Stimulated activated CD4-positive, alpha-beta T cell treated with anti-CD3 and anti-CD28 coated beads, Interleukin-15, amount 100 ng/mL, for 1 hour (primary cell): ENCODE measurements at places on chromosomes 7 and 10.

- no peak for DNase-seq
Measured at GRCh38 chr7:106827626-106828025, 37.5 kb upstream of the PIK3CG start.

DNA sequence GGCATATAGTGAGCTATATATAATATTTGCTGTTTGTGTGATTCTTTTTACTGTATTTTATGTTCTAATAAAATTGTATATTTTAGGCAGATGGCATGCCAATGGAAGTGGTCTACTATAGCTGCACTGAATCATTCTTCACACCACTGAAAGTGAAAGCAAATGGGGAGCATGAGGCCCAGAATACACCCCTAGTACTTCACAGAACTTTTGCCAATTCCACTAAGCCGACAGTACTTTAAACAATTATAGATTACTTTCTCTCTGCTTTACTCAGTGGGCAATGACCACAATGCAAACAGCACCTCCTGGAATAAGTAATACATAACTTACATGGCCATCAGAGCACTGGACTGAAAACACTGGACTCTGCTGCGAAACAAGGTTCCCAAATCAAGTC lies 70.2 kb downstream of the ANKRD26 start:
- no peak for DNase-seq

DNA sequence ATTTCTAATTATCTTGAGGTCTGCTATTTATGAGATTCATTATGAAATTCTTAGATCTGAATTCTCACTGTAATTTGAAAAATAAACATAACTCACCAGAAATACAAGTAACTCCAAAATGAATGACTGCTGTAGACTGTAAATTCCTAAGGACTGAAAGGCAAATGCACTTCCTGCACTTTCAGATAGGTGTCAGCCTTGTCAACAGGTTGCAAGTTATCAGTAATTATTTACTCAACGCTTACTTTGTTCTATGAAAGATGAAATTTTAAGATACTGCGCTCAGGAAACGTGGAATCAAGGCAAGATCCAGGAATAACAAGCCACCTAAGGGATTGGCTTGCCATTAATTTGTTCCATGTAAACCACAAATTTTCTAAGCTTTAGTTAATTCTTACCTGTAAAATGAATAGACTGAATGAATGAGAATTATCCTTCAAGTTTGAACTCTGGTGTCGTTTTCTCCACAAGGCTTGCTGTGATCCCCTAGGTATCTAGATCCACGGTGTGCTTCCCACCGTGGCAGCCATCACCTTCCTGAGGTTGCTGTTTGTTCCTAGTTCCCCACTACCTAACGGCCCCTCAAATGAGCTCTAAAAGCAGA lies 12.6 kb downstream of the DHX32 start:
- DNase-seq: no peak

DNA sequence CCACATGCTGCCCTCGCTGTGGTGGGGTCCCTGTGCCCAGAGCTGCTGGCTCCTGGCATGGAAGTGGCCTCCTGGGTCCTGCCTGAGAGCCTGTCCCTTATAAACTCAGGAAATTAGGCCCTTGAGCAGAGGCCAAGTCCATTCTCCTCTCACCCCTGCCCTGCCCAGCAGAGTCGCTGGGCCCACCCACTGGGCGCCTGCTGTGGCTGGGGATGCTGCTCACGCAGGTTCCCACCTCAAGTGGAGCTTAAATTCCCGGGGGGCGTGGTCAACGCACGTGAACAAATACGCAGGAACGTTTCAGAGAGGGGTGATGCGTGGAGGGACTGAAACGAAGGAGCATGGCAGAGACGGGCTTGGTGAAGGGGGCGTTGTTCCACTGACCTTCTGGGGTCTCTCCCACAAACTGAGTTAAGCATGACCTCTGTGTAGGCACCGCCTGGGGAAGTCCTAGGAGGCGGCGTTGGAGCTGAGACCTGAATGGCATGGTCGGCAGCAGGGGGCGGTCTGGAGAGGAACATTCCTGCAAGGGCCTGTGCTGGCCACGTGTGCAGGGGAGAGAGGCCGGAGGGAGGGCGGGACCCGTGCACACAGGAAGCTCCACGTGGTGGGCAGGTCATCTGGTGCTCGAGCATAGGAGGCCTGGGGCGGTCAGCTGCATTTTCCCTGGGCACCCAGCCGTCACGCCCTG lies 27.9 kb downstream of the FAM20C start:
- no peak for DNase-seq

DNA sequence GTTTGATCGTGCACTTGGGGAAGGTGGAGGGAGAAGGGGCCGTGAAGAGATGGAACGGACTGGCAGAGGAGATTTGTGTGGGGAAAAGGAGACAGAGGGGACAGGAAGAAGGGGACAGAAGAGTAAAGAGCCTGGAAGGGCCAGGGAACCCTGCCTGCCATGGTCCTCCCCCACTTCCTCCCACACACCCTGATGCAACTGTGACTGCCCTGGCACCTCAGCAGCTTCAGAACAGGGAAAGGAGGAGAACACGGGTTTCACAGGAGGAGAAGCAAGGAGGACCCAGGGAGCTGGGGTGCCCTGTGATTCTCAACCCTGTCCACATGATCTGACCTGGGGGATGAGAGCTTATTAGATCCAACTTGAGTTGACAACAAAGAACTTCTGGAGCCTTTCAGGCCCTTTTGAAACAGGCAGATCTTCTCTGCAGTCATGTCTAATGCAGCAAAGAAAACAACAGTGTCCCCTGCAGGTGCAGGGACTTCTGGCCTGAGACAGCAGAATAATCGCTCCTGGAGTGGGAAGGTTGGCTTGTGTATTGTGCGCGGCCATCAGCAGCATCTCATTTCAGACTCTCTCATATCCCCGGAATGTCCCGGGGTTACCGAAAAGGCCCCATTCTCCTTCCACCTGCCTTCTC lies 421.6 kb downstream of the PAXIP1 start:
- DNase-seq: no peak

DNA sequence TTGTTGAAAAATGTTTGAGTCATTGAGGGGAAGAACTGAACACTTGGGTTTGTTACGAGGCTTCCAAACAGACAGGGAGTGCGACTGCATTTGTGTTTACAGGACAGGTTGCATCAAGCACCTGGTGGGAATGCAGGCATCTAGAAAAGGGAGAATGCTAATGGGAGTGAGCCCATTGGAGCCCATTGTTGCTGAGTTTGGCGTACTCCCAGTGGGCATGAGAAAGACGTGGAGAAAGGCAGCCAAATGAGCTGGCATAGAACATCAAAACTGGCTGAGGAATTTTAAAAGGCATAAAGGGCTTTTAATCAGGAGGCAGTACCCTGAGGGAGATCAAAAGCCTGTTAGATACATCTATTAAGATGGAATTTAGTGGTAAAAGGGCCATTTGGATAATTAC lies 171.6 kb upstream of the NPSR1 start:
- no peak for DNase-seq

- no peak for DNase-seq
Measured at GRCh38 chr10:126309228-126309883, 78.9 kb downstream of the ADAM12 start.

GRCh38 chr10:95784279-95784913 lies 28.4 kb downstream of the ENTPD1 start:
- DNase-seq: no peak

- DNase-seq: no peak
Measured at GRCh38 chr7:82542665-82543064, 99.1 kb upstream of the CACNA2D1 start.

GRCh38 chr7:50473531-50473930 lies 23.4 kb upstream of the FIGNL1 start:
- DNase-seq: no peak

DNA sequence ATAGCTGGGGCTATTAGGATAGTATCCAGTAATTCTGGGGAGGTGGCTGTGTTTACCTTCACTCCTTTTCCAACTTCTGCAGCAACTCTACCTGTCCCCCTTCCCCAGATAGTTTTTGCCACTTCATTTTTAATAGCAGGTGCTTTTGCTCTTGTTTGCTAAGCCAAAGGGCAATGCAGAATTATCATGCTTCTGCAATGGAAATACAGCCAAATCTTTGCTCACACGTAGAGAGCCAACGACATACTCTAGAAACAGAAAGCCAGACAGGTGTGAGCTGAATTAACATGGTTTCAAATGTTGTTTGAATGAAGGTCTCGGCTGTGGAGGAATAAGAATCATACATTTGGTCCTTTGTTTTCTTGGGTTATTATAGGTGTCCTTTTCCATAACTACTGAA lies 14.4 kb downstream of the PLEKHS1 start:
- DNase-seq: no peak

- no peak for DNase-seq
Measured at GRCh38 chr7:491958-492713, 27.5 kb downstream of the PDGFA start.

DNA sequence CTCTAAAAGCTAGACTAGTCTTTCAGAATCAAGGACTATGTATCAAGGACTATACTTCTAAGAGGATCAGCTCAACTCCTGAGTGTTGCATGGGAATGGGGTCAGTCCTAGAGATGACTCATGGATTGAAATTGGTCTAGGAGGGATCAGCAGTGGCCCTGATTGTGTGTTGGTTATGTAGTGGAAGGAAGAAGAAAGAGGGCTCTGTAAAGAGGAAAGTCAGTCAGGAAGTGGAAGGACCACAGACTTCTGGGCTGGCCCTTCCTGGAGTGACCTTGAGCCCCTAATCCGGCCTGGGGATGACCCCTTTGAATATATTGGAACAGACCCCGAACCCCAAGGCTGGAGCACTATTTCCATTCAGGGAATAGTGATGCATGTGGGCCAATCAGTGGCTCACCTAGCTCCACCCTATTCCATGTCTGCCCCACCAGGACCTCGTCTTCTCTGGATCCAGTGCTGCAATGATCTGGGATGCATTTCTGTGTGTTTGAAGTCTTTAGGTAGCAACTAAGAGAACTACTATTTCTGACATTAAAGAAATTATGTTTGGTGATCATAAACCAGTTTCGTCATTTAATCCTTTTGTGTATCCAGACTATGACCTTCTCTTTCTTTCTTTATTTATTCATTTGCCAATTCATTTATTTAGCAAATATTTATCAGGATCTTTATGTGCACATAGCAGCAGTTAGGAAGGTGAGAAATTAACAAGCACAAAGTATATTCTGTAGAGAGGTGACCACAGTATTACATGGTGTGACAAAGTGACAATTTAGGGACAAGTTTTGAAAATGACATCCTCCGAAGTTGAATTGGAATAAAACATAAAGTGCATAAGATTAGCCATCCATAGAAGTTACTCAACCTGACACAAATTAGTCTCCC lies 48.6 kb upstream of the KIF5B start:
- DNase-seq: no peak

GRCh38 chr7:51477323-51477722 lies 160.7 kb upstream of the COBL start:
- DNase-seq: no peak

- DNase-seq: no peak
Measured at GRCh38 chr7:46202379-46202778, 281.3 kb upstream of the IGFBP3 start.

DNA sequence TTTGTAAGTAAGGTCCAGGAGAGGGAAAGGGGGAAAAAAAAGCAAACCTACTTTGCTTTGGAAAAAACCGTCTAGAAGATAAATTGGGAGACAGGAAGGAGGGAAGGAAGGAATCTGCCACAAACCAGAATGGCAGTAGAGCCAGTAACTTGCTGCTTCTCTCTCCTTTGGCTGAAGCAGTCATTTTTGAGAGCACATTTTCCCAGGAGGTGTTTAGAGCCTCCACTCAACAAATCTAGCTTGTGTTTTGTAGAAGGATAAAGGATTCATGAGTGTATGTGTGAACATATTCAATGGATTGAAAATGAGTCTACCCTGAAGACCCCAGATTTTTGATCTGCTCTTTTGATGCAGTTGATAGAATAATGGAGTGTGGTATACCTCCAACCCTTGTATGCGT lies 2.6 kb downstream of the NRG3 start:
- DNase-seq: no peak

- no peak for DNase-seq
Measured at GRCh38 chr7:27875832-27876231, 135.9 kb downstream of the TAX1BP1 start.

DNA sequence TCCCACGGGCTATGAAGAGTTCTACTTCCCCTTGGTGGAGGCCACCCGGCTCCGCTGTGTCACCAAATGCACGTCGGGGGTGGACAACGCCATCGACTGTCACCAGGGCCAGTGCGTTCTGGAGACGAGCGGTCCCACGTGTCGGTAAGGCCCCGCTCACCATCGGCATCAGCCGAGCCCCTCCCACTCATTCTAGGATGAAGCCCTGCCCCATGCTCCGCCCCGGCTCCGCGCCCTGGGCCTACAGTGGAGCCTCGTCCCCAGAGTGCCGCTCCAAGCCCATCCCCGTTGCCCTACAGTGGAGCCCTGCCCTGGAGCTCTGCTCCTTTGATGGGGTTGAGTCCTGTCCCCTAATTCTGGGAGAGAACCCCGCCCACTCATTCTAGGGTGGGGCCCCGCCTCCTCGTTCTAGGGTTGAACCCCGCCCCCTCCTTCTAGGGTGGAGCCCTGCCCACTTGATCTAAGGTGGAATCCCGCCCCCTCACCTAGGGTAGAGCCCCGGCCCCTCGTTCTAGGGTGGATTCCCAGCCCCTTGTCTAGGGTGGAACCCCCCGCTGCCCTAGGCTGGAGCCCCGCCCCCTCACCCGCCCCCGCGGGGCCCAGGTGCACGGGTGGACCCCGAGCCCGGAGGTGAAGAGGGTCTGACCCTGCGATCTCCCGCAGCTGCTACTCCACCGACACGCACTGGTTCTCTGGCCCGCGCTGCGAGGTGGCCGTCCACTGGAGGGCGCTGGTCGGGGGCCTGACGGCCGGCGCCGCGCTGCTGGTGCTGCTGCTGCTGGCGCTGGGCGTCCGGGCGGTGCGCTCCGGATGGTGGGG lies 3.4 kb upstream of the MUC12 start:
- peak; percentile 66 for DNase-seq

GRCh38 chr7:45700556-45700955 lies 126.4 kb downstream of the ADCY1 start:
- DNase-seq: no peak

DNA sequence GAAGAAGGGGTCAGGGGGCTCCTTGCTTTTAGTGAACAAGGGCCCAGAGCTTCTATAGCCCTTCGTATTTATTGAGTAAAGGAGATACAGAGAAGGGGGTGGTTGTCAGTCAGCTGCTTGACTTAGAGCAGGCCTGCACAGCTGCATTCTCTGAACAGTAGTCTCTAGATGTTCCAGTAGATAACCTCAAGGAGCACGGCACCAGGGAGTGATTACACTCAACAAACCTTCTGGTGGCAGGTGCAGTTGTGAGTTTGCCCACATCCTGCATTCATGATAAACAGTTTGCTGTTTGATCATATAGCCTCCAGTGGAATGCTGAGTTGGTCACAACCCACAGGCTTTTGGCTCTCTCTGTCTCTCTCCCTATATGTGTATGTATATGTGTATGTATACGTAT lies 70.0 kb upstream of the GJD4 start:
- DNase-seq: no peak
